AG04450 (cell line): ENCODE measurements at places on chromosomes 11 and 22.

DNA sequence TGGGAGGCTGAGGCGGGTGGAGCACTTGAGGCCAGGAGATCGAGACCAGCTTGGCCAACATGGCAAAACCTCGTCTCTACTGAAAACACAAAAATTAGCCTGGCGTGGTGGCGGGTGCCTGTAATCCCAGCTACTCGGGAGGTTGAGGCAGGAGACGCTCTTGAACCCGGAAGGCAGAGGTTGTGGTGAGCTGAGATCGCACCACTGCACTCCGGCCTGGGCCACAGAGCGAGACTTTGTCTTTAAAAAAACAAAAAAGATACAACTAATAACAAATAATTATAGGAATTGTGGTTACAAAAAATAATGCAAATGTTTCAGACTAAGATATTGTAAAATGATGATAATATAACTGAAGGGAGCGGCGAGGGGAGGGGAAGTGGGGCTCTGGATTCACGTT is 90.3 kb upstream of the RTL6 start:
- DNase-seq, result no peak

DNA sequence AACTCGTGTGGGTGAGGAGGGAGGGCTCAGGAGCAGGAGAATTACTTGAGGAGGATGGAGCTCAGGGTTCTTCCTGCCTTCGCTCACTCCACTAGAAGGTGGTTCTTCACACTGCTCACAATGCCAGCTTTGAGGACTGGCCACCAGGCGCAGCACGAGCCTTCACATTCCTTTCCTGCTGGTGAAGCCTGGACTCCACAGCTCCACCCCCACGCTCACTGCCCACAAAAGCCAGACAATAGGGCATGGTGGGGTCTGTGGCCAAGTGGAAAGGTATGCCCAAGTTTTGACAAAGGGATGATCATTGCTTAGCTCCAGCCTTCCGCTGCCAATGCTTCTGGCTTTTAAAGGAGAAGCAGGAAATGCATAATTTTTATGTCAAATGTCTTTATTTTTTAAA is 58.0 kb upstream of the FADD start:
- DNase-seq, result no peak

DNA sequence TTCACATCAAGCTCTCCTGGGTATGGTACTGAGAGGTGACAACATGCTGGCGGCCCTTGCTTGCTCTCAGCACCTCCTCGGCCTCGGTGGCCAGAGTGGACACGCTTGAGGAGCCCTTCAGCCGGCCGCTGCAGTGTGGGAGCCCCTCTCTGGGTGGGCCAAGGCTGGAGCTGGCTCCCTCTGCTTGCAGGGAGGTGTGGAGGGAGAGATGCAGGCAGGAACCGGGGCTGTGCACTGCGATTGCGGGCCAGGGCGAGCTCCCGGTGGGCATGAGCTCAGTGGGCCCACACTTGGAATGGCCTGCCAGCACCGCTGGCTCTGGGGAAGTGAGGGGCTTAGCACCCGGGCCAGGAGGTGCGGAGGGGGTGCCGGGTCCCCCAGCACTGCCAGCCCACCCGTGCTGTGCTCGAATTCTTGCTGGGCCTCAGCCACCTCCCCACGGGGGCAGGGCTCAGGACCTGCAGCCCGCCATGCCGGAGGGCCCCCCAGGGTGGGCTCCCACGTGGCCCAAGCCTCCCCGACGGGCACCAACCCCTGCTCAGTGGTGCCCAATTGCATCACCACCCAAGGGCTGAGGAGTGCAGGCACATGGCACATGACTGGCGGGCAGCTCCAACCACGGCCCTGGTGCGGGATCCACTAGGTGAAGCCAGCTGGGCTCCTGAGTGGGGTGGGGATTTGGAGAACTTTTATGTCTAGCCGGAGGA is 106.2 kb downstream of the RAB38 start:
- DNase-seq, result no peak

GRCh38 chr11:74492974-74493790 is at the start of gene LIPT2:
Gene LIPT2, minus strand, starts transcription at chr11:74493724. Its CDS starts 21 bp downstream, at chr11:74493703.
- peak; percentile 87 for DNase-seq

GRCh38 chr22:47625013-47625385 is 862.5 kb downstream of the TBC1D22A start:
- no peak for DNase-seq
